Activated T-helper 17 cell treated with anti-CD3 and anti-CD28 coated beads, Interleukin-2, amount 50 U/mL, for 72 hours (primary cell): ENCODE measurements at places on chromosomes 11 and 22. TPM values are rescaled to one million over a fixed set of nuclear protein-coding genes. Genes with fewer than 3 reads are reported as not detected.

GRCh38 chr11:9703280-9703679 lies 39.4 kb downstream of the SWAP70 start:
- ATAC-seq = no peak

GRCh38 chr22:45865561-45866125 lies 111.3 kb downstream of the WNT7B start:
- no peak for ATAC-seq

DNA sequence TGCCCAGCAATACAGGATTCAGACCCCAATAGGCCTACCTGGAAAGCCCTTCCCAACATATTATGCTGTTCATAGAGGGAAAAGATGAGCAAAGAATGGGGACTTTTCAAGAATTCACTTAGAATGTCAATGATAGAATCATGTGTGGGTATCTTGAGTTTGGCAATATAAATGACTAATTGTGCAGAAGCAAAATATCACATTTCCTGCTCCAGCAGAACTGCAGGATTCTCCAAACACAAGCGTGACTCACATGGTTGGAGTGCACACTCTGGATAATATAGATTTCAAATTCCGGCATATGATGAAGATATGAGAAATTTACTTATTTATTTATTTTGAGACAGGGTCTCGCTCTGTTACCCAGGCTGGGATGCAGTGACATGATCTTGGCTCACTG lies 12.5 kb upstream of the APOL5 start:
- ATAC-seq = no peak

Gene SMC1B
- 1.7 TPM for total RNA-seq

Gene ARHGEF12
- 21.5 TPM for total RNA-seq
